ENCODE measurements at places on chromosomes 12 and 14. TPM values are rescaled to one million over a fixed set of nuclear protein-coding genes. Genes with fewer than 3 reads are reported as not detected.
A peak's percentile ranks its signal among the peaks of the same experiment; 100 is the strongest.

WDR89 gene
- 23.6 TPM for total RNA-seq

ANKRD33 gene
- total RNA-seq = not detected

GLTP gene
- total RNA-seq = 32.0 TPM

B3GNT4 gene
- total RNA-seq = 0.19 TPM

AQP6 gene
- 0.21 TPM for total RNA-seq

TMEM229B gene
- 5.9 TPM for total RNA-seq

CREBL2 gene
- total RNA-seq = 13.2 TPM

DNA sequence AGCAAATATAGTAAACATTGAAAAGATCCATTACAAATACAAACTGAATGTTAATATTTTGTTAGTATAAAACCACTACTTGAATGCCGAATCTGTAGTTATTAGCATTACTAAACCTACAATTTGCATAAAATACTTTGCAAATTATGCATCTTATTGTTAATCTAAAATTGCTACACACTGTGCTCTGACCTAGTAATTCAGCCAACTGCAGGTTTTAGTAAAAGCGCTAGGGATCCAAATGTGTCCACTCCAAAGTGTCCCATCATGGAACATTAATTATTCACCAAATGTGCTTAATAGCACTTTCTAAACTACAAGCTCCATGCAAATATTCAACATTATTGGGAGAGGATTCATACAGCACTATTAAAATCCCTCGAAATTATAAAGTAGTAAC lies 14.3 kb downstream of the HECTD4 start:
- DNase-seq = no peak
- no peak overlapping the region for H3K4me3 ChIP-seq
- H3K27me3 ChIP-seq = no peaks in the 10 kb centered on the region
- H3K36me3 ChIP-seq = no peaks in the 10 kb centered on the region

DNA sequence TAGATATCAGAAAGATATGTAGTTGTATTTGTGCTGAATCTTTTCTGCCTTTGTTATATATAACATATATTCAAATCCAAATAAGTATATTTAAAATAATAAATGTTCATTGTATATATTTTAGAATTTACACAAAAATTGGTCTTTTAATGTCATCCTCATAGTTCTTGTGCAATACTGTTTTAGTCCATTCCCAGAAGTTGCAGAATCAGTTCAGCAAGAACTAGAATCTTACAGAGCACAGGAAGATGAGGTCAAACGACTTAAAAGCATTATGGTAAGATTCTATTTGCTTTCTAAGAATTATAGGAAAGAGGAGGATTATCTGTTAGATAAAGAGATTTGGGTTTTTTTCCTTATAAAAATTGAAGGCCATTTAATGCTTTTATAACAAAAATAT lies 51.0 kb downstream of the SCFD1 start:
- H3K36me3 ChIP-seq = peaks cover 20% of the 10 kb centered on the region
- no peaks in the 10 kb centered on the region for H3K4me1 ChIP-seq
- no peaks in the 10 kb centered on the region for H3K27me3 ChIP-seq
- no peak overlapping the region for H3K27ac ChIP-seq
- H3K4me3 ChIP-seq = no peak overlapping the region

DNA sequence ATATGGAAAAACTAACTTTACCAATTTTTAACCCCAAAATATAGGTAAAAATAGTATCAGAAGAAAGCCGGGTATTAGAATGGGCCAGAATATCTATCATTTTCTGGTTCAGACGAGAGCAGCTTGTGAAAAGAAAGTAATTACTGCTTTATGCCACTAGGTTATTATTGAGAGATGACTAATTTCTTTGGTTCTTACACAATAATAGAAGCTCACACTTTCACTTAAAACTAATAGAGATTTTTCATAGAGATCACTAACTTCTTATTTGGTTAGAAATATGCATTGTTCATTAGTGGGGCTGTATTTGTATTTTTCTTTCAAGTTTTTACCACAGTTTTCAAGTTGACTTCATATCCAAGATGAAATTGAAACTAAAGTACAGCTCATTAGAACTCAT lies 1241.2 kb upstream of the FLRT2 start:
- H3K4me1 ChIP-seq = no peaks in the 10 kb centered on the region
- no peaks in the 10 kb centered on the region for H3K36me3 ChIP-seq
- DNase-seq = no peak
- H3K27me3 ChIP-seq = no peaks in the 10 kb centered on the region
- no peak overlapping the region for H3K27ac ChIP-seq
- no peak overlapping the region for H3K4me3 ChIP-seq

GRCh38 chr14:43410631-43411030 lies 1096.5 kb downstream of the FSCB start:
- no peak overlapping the region for H3K27ac ChIP-seq
- no peak for DNase-seq
- H3K4me1 ChIP-seq = no peaks in the 10 kb centered on the region
- H3K27me3 ChIP-seq = no peaks in the 10 kb centered on the region

GRCh38 chr14:69648480-69649451 lies 37.4 kb downstream of the SUSD6 start:
- peaks cover 23% of the 10 kb centered on the region for H3K4me1 ChIP-seq
- H3K27ac ChIP-seq = no peak overlapping the region
- DNase-seq = no peak
- H3K36me3 ChIP-seq = no peaks in the 10 kb centered on the region
- H3K4me3 ChIP-seq = no peak overlapping the region

- H3K4me3 ChIP-seq = no peak overlapping the region
- H3K27me3 ChIP-seq = peaks cover 95% of the 10 kb centered on the region
- no peaks in the 10 kb centered on the region for H3K36me3 ChIP-seq
- peak; percentile 53 for DNase-seq
- no peaks in the 10 kb centered on the region for H3K4me1 ChIP-seq
Observed at GRCh38 chr12:113048716-113049127, 7.8 kb upstream of the DTX1 start.

DNA sequence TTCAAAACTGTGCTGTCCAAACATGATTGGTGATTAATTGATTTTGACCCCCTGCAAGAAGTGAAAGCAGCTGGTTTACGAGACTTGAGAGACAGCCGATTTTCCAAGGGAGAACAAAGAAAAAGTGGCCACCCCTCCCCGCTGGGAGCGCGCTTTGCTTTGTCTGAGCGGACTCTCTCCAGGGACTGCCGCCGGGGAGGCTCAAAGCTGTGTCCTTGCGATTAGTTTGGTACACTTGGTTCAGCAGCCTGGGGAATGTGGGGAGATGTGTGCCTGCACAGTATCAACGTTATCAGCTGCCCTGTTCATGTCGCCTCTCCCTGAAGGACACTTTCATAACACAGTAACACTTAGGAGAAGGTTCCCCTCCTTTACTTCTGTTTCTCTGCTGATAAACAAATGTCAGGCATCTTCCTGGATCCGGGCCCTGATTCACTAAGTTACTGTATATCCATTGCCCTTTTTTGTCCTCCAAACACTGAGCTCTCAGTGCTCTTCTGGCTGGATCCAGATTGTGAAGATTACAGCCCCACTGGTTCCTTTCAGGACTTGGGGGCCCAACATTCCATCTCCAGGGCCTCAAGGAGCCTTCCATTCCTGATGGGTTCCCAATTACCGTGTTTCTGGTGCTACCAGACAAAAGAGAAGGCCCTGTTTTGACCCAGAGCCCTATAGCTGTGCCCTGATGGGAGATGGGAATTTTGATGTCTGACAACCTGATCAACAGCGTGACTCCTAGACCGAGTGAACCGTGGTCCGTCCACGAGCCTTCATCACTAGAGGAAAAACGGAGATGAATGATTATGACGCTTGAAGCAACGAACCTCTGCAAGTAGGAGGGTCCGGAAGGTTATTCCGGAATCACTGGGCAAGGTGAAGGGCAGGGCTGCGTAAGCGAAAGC lies 31.7 kb upstream of the TUBA1C start:
- H3K36me3 ChIP-seq = no peaks in the 10 kb centered on the region
- DNase-seq = peak; percentile 64
- H3K27me3 ChIP-seq = no peaks in the 10 kb centered on the region
- peak overlapping the region; percentile 99 for H3K27ac ChIP-seq
- H3K4me1 ChIP-seq = peaks cover 51% of the 10 kb centered on the region

DNA sequence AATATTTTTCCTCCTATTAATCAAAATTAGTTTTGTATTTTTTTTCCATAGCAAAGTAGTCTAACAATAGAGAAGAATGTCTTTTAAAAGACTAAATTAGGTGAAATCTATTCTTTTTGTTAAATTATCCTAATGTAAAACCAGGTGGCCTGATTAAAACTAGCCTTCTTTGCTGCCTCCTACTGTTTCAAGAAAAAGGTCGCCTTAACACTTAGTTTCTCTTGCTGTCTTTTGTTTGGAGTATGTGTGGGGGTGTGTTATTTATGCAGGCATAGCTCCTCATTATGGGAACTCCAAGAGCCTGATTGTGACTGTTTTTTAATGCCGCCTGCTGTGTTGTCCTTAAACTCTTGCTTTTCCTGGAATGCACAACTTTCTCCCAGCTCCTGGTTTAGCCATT lies 855.3 kb downstream of the DIO2 start:
- H3K36me3 ChIP-seq = no peaks in the 10 kb centered on the region
- H3K27me3 ChIP-seq = no peaks in the 10 kb centered on the region
- H3K27ac ChIP-seq = peak overlapping the region; percentile 0
- DNase-seq = no peak
- peaks cover 26% of the 10 kb centered on the region for H3K4me1 ChIP-seq

DNA sequence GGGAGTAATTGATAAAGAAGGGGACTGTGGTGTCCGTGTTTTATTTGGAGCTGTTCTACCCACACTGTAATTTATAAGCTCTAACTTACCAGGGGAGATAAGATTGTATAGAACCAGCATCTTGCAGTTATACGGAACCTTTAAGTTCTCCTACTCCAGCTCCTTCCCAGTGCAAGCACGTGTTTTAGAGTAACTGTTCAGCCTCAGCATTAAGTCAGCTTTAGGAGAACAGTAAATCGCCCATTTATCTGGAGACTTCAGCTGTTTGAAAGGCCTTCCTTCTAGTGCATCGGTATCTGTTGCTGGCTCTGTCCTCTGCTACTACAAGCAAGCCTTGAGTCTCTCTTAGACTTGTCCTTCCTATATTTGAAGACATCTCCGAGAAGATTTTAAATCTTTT lies 95.6 kb downstream of the ETV6 start:
- H3K36me3 ChIP-seq = no peaks in the 10 kb centered on the region
- no peaks in the 10 kb centered on the region for H3K27me3 ChIP-seq
- H3K4me1 ChIP-seq = peaks cover 12% of the 10 kb centered on the region
- DNase-seq = no peak
- H3K27ac ChIP-seq = no peak overlapping the region

DNA sequence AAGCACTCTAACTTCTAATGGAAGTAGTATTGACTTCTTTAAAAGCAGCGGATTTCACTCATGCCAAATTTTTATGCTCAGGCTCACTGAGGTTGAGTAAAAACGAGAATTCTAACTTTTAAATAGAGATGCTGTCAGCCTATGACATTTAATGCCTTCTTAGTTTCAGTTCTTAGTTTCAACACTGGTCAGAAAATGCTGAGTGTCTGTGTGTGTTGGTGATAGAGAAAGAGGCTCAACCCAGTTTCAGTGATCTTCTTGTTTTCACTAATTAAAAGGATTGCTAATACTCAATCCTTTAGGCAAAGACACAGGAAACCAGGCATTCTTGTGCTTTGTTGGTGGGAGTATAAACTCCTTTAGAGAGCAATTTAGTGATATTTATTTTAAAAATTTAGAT lies 31.0 kb downstream of the PEBP1 start:
- no peaks in the 10 kb centered on the region for H3K27me3 ChIP-seq
- no peak for DNase-seq
- H3K4me1 ChIP-seq = no peaks in the 10 kb centered on the region
- peaks cover 3% of the 10 kb centered on the region for H3K36me3 ChIP-seq

DNA sequence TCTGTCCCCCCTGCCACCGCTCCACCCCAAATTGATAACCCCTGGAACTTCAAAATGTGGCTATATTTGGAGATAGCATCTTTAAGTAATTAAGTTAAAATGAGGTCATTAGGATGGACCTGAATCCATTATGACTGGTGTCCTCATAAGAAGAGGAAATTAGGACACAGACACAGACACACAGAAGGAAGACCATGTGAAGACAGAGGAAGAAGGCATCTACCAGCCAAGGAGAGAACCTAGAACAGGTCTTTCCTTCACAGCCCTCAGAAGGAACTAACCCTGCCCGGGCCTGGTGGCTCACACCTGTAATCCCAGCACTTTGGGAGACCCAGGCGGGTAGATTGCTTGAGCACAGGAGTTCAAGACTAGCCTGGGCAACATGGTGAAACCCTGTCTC lies 3.6 kb upstream of the HRK start:
- no peak overlapping the region for H3K4me3 ChIP-seq
- no peak overlapping the region for H3K27ac ChIP-seq
- H3K36me3 ChIP-seq = no peaks in the 10 kb centered on the region
- H3K4me1 ChIP-seq = peaks cover 18% of the 10 kb centered on the region
- H3K27me3 ChIP-seq = peaks cover 80% of the 10 kb centered on the region

DNA sequence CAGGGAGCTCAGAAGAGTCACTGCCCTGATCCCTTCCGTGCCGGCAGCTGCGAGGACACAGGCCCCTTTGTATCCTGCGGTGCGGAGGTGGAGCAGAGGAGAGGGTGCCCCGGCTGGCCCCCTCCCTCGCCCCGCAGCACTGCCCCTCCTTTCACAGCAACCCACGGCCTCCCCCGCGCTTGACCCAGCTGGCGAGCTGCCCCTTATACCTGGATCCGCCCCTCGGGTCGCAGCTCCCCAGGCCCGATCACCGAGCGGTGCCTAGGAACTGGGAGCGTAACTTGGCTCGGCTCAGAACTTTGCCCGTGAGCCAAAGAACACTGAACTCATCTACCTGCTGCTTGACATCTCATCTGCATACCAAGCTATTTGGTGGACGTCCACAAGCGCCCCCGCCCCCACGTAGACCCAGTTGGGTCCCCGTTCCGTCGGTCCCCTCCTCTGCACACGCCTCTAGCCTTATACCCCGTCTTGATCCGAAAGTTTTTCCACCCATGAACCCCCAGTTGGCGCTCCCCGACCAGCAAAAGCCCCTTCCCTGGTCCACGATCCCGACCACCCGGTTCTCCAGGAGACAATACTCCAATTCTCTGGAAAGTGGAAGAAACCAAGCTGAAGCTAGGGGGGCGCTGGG lies 697 bp upstream of the DNAJC14 start:
- H3K4me1 ChIP-seq = peaks cover 56% of the 10 kb centered on the region
- H3K27ac ChIP-seq = peak overlapping the region; percentile 99
- H3K36me3 ChIP-seq = peaks cover 11% of the 10 kb centered on the region
- DNase-seq = peak; percentile 59
- peak overlapping the region; percentile 99 for H3K4me3 ChIP-seq
- no peaks in the 10 kb centered on the region for H3K27me3 ChIP-seq
